ENCODE measurements at places on chromosomes 2 and 18. TPM values are rescaled to one million over a fixed set of nuclear protein-coding genes. Genes with fewer than 3 reads are reported as not detected.
A peak's percentile ranks its signal among the peaks of the same experiment; 100 is the strongest.

- H3K36me3 ChIP-seq = no peaks in the 10 kb centered on the region
- no peak overlapping the region for H3K27ac ChIP-seq
These were observed 10.2 kb downstream of the ALPG start for GRCh38 chr2:232416521-232417470.

- no peaks in the 10 kb centered on the region for H3K27me3 ChIP-seq
- no peak for DNase-seq
- H3K27ac ChIP-seq = no peak overlapping the region
- no peaks in the 10 kb centered on the region for H3K4me1 ChIP-seq
These were observed 219.8 kb downstream of the ADCYAP1 start for GRCh38 chr18:1124495-1124894.

- no peak overlapping the region for H3K4me3 ChIP-seq
- DNase-seq = no peak
- peaks cover 31% of the 10 kb centered on the region for H3K4me1 ChIP-seq
- H3K27ac ChIP-seq = peak overlapping the region; percentile 71
- peaks cover 3% of the 10 kb centered on the region for H3K36me3 ChIP-seq
These were observed 3.5 kb upstream of the RHOB start for GRCh38 chr2:20443276-20443920.

DNA sequence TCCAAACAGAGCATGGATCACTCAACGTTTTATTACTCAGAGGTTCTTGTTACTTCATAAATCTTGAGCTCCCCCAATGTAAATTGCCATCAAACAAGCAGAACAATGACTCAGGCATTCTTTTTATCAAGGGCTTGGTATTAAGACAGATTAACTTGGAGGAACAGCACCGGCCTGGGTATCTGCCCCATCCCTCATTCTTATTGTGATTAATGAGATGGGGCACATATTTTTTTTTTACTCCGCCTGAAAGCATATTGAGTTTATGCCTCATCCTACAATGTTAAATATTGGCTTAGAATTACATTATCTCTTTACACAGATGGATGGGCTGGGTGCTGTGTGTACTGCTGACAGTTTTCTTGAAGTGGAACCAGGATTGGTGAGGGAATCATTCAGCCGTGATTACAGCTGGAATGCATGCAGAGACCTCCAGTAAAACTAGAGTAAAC lies 387.3 kb downstream of the CLIP4 start:
- H3K27ac ChIP-seq = no peak overlapping the region
- peaks cover 4% of the 10 kb centered on the region for H3K27me3 ChIP-seq
- DNase-seq = no peak

DNA sequence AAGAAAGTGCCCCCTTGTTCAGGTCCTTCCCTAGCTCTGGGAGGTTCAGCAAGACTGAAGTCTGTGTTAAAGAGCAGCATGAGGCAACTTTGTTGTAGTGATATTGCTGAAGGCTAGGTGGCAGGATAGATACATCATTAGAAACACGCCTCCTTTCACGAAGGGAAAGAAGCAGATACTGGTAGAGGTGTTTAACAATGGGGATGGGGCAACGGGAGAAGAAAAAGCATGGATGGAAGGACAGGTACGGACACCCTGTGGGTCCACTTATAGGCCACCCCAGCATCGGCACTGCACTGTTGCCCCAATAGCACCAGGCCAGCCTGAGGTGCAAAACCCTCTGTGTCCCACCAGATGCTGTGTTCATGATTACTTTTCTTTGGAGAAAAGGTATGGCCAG lies 3.5 kb upstream of the IGFBP5 start:
- DNase-seq = no peak
- H3K4me1 ChIP-seq = peaks cover 36% of the 10 kb centered on the region
- H3K4me3 ChIP-seq = no peak overlapping the region

DNA sequence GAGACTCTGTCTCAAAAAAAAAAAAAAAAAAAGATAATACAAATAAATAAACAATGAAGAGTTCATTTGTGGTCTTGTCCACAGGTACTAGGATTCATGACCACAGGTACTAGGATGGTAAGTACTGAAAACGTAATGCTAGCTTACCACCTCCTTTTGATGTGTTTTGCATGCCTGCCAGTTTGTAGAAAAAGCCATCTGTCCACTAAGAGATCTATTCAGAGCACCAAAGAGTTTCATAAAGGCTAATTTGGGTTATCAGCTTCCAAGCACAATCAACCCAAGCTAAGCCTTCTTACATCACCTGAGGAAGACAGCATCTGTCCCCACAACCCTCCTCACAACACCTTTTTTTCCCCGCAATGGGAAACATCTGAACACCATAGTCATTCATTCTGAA lies 477.2 kb downstream of the ZEB2 start:
- H3K4me3 ChIP-seq = no peak overlapping the region
- no peak for DNase-seq
- H3K27me3 ChIP-seq = no peaks in the 10 kb centered on the region
- H3K27ac ChIP-seq = no peak overlapping the region

GRCh38 chr2:831225-831536 lies 119.5 kb upstream of the SNTG2 start:
- no peak for DNase-seq
- no peaks in the 10 kb centered on the region for H3K36me3 ChIP-seq
- no peak overlapping the region for H3K27ac ChIP-seq
- H3K4me3 ChIP-seq = no peak overlapping the region
- H3K4me1 ChIP-seq = no peaks in the 10 kb centered on the region

DNA sequence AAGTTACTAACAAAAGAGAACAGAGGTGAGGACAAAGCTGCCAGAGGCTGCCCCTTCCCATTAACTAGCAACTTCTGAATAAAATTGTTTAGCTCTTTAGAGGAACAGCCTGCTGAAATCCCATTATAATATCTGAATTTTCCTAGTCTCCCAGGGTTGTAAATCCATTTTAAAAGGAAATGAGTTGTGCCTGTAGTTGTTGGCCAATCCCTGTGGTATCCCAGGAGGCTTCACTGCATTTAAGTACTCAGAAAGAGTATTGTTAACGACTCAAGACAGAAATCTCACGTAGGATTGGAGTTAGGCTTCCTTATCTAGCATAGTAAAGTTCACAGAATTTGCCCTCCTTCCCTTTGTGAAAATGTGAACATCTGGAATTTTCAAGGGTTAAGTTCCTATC lies 8.9 kb downstream of the LAPTM4A start:
- no peak for DNase-seq
- H3K27ac ChIP-seq = peak overlapping the region; percentile 47
- no peaks in the 10 kb centered on the region for H3K27me3 ChIP-seq
- H3K4me1 ChIP-seq = peaks cover 59% of the 10 kb centered on the region

- H3K4me3 ChIP-seq = no peak overlapping the region
- no peak overlapping the region for H3K27ac ChIP-seq
- no peaks in the 10 kb centered on the region for H3K36me3 ChIP-seq
- DNase-seq = no peak
- H3K27me3 ChIP-seq = no peaks in the 10 kb centered on the region
These were observed 461.5 kb downstream of the IRS1 start for GRCh38 chr2:226337941-226338600.

DNA sequence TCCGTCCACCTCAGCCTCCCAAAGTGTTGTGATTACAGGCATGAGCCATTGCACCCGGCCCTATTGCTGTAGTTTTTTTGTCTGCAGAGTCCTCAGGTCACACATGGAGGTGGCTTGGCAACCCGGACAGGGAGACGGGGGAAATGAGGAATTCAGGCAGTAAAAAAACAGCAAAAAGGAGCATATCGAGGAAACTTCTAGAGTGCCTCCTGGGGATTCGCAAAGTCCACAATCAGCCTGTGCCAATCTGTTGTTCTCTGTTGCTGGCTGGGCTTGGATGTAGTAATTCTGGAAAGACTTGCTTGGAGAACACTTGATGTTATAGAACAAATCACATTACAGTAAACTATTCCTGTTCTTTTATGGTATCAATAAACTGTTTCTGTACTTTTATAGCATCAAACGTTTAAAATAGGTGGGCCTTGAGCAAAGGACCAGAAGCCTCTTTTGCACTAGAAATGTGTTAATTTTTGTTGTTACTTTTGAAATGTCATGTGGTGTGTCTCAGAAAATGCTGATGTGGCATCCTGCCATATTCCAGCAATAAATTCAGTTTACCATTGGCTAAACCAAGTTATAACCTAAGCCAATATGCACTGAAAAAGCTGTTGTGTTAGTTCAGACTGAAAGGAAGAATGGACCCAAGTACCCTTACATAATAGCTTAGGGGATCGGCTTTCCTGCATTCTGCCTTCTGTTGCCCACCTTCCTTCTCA lies 14.4 kb downstream of the ELAC1 start:
- H3K4me1 ChIP-seq = peaks cover 10% of the 10 kb centered on the region
- H3K27ac ChIP-seq = no peak overlapping the region
- peaks cover 34% of the 10 kb centered on the region for H3K36me3 ChIP-seq
- DNase-seq = no peak
- H3K27me3 ChIP-seq = no peaks in the 10 kb centered on the region

DNA sequence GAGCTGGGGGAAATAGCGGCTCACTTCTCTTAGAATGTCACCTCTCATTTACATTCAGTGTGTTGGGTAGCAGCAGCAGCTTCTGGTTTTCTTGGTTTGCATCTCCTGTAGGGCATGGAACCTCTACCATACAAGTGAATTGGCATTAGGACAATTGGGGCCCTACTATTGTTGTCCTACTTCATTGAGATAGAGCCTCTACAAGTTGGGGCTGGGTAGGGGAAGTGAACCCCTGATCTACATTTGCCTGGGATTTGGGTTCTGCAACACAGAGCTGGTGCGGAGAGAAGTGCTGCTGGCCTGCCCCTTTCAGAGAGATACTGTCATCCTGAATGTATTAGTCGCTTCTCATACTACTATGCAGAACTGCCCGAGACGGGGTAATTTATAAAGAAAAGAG lies 391.6 kb upstream of the HS6ST1 start:
- no peak overlapping the region for H3K27ac ChIP-seq
- no peaks in the 10 kb centered on the region for H3K4me1 ChIP-seq
- H3K36me3 ChIP-seq = peaks cover 1% of the 10 kb centered on the region
- peak; percentile 53 for DNase-seq
- H3K4me3 ChIP-seq = no peak overlapping the region

- no peak overlapping the region for H3K27ac ChIP-seq
- no peaks in the 10 kb centered on the region for H3K4me1 ChIP-seq
- no peak overlapping the region for H3K4me3 ChIP-seq
- no peak for DNase-seq
- peaks cover 5% of the 10 kb centered on the region for H3K36me3 ChIP-seq
These were observed 87.8 kb downstream of the DIS3L2 start for GRCh38 chr2:232049350-232049749.

DNA sequence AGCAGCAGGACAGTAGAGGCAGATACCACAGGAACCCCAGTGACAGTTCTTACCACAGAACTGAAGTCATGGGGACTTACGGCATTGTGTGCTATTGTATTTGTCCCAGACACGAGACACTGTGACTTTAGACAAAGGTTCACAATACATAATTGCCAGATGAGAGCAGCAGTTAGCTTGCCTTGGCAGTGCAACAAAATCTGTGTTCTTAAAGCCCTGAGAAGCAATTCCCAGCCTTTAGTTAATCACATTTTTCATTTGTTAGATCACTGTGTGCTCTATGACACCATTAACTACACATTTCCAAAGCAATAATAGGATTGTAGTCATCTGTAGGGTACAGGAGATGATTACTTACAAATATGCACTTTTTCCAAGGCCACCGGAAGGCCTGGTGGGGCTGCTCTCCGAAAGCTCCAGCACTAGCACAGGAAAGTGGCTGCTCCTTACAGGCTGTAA lies 97.5 kb upstream of the LDLRAD4 start:
- no peak overlapping the region for H3K4me3 ChIP-seq
- no peak overlapping the region for H3K27ac ChIP-seq
- H3K27me3 ChIP-seq = no peaks in the 10 kb centered on the region

DNA sequence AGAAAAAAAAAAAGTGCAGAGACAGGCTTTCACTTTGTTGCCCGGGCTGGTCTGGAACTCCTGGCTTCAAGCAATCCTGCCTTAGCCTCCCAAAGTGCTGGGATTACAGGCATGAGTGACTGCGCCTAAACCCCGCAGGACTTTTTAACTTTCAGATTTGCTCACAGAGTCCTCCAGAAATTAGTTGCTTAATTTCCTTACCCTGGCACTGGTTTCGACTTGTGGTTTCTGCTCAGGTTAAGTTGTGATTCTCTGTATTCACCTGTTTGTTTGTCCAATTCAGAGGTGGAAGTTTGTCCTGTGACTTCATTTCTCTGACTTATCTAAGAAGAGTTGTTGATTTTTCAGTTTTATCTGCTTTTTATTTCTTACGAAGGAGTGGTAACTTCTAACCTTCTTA lies 238.1 kb downstream of the TMEM182 start:
- no peak for DNase-seq
- no peaks in the 10 kb centered on the region for H3K4me1 ChIP-seq
- no peak overlapping the region for H3K4me3 ChIP-seq
- H3K36me3 ChIP-seq = no peaks in the 10 kb centered on the region
- no peak overlapping the region for H3K27ac ChIP-seq
- no peaks in the 10 kb centered on the region for H3K27me3 ChIP-seq

DNA sequence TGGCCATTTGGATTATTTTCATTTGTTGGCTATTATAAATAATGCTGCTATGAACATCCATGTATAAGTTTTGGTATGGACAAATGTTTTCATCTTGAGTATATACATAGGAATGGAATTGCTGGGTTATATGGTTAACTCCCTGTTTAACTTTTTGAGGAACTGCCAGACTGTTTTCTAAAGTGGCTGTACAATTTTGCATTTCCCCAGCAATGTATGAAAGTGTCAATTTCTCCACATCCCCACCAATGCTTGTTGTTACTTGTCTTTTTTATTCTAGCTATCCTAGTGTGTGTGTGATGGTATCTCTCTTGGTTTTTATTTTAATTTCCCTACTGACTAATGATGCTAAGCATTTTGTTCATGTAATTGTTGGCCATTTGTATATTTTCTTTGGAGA lies 90.6 kb upstream of the CYP26B1 start:
- no peak overlapping the region for H3K4me3 ChIP-seq
- no peaks in the 10 kb centered on the region for H3K27me3 ChIP-seq

DNA sequence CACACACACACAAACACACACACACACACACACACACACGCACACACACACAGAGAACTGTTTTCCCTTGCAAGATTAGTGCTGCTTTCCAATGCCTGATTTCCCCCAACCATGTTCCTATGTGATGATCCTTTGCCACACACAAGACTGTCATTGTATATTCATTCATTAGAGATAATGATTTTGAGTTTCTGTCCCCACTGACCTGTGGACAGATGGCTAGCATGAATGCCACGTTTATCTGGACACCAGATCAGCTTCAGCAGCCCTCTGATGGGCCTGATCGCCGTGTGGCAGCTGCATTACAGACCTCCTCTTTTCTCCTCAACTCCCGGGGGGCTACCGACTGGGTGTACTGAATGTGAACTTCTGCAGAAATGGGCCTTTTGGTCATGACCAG lies 353.0 kb downstream of the MYCN start:
- no peaks in the 10 kb centered on the region for H3K4me1 ChIP-seq
- no peak overlapping the region for H3K27ac ChIP-seq
- no peak overlapping the region for H3K4me3 ChIP-seq
- no peaks in the 10 kb centered on the region for H3K36me3 ChIP-seq
- H3K27me3 ChIP-seq = no peaks in the 10 kb centered on the region

Gene PRSS56
- not detected for total RNA-seq

Gene CAPN13
- total RNA-seq = not detected

Gene CXCR1
- total RNA-seq = not detected

Gene FIGN
- total RNA-seq = 37.7 TPM

Gene SLC19A3
- total RNA-seq = not detected

Gene GLB1L
- total RNA-seq = 8.8 TPM

Gene ODC1
- 41.7 TPM for total RNA-seq

Gene UGT1A4
- not detected for total RNA-seq

Gene XPO1
- 129 TPM for total RNA-seq

Gene SKOR2
- total RNA-seq = not detected

Gene SLC1A4
- 78.7 TPM for total RNA-seq

Gene AQP4
- not detected for total RNA-seq

Gene CFC1
- not detected for total RNA-seq
